ENCODE measurements at places on chromosomes 1 and 21.
A peak's percentile ranks its signal among the peaks of the same experiment; 100 is the strongest.

- no peak for DNase-seq
These were observed 603.4 kb downstream of the PTPRU start for GRCh38 chr1:29839726-29840125.

GRCh38 chr21:34781526-34781925 lies 112.7 kb downstream of the CLIC6 start:
- DNase-seq, result no peak

GRCh38 chr21:16540966-16541727 lies 811.4 kb downstream of the USP25 start:
- no peak for DNase-seq

DNA sequence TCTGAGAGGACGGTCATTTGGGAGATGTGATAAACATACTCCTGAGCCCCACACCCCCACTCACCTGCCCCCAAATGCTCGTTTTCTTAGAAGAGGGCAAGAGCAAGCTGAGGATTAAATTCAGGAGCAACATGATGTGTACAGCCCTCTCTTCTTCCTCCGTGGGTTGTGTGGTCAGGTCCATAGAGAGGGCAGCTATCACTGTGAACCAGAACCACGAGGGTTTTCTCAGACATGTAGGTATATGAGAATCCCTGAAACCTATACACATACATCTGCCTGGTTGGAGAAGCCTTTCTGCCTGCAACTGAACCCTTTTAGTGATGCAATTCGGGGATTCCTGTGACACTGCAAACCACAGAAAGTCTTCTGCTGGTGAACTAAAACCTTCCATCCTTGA lies 38.9 kb downstream of the PGM1 start:
- no peak for DNase-seq

DNA sequence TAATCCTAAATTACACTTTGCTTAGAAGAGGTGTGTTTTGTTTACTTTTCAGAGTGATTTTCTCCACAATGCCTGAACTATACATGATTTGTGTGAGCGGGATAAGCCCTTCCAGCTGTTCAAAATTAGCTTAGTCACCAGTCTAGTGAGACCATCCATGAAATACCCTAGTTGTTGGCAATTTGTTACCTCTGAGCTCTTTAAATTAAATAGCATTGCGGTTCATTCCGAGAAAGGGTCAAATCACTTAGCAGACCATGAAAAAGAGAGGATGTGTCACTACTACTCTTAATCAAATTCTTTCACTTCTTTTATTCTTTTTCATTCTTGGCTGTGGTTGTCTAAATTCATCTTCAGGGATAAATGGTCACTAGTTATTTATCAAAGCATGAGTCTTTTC lies 11.9 kb upstream of the VAV3 start:
- no peak for DNase-seq

GRCh38 chr1:17915511-17916197 lies 160.5 kb downstream of the ACTL8 start:
- no peak for DNase-seq

- DNase-seq, result peak; percentile 41
These were observed 133.4 kb downstream of the EDEM3 start for GRCh38 chr1:184621260-184621659.

DNA sequence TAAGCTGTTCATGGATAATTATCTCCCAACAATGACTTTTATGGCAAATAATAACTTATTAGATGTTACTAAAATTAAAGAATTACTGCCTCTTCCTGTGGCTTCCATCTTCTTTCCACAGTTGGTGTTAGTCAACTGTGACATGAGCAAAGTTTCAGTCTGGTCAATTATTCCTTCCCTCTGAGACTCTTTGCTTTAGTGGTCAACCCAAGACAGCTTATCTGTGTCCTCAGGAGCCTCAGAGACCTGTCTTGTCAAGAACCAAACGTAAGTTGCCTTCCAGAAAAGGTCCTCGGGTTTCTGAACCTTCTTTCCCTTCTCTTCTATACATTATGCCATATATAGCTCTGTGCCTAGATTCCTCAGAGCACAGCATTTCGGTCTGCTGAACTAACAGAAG lies 263.2 kb upstream of the ZP4 start:
- no peak for DNase-seq

DNA sequence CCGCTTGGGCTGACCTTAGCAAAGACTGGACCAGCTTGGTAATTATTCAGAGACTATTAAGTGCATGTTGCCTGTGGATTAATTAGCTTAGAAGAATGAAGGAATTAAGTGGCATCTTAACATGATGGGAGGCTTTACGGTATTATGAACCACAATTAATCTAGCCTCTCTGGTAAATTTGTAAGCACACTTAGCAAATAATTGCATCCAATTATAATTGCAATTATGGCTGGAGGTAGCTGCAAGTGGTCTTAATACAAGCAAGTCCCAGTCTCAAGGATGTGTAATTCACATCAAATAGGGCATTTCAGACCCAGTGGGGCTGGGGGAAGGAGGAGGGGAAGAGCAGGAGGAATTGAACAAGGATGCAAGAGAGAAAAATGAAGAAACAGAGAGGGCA lies 151.6 kb downstream of the CNIH3 start:
- DNase-seq, result no peak

DNA sequence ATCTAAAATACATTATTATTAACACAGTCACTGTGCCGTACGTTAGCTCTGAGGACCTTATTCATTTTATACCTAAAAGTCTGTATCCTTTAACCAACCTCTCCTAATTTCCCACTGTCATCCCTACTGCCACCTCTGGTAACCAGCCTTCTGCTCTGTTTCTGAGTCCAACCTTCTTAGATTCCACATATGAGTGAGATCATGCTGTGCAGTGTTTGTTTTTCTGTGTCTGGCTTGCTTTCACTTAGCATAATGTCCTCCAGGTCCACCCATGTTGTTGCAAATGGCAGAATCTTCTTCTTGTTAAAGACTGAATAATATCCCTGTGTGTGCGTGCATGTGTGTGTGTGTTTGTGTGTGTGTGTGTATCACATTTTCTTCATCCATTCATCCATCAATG lies 64.2 kb downstream of the ETS2 start:
- no peak for DNase-seq

GRCh38 chr1:209728466-209728865 lies 23.8 kb downstream of the HSD11B1 start:
- no peak for DNase-seq

DNA sequence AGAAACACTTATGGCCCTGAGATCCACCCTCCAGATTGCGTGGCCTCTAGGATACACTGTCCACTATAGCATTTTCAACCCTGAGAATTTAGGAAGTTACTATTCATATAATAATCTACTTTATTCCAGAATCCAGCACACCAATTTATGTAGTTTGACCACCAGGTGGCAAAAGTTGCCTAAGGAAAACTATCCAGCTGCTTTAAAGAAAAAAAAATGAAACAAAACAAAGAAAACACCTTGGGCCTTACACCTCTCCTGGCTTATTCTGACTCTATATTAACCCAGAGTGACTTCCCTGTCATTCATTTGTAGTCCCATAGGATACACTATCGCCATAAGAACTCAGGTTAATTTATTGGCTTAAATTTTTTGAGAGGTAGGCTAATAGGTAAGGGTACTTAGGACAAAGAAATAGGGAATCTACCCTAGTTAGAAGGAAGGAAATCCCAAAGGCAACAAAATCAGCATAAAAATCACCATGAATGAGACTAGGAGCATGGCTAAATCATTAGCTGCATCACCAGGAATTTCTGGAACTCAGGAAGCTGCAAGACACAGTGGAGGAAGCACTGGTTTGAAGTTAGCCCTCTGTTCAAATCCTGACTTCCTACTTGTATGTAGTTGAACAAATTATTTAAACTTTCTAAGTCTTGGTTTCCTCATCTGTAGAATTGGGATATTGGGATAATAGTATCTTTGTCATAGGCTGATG lies 107.5 kb downstream of the SPAG17 start:
- DNase-seq, result peak; percentile 33
